Activated naive CD4-positive, alpha-beta T cell treated with anti-CD3 and anti-CD28 coated beads, Interleukin-2, amount 10 ng/mL, durations not matched to agents 7 days and 5 days (primary cell): ENCODE measurements at places on chromosomes 13 and 19.

- no peak for DNase-seq
Observed at GRCh38 chr19:51749979-51750378, 1.7 kb downstream of the FPR1 start.

- DNase-seq: peak; percentile 78
Observed at GRCh38 chr19:12669270-12670158, 2.9 kb downstream of the WDR83 start.

DNA sequence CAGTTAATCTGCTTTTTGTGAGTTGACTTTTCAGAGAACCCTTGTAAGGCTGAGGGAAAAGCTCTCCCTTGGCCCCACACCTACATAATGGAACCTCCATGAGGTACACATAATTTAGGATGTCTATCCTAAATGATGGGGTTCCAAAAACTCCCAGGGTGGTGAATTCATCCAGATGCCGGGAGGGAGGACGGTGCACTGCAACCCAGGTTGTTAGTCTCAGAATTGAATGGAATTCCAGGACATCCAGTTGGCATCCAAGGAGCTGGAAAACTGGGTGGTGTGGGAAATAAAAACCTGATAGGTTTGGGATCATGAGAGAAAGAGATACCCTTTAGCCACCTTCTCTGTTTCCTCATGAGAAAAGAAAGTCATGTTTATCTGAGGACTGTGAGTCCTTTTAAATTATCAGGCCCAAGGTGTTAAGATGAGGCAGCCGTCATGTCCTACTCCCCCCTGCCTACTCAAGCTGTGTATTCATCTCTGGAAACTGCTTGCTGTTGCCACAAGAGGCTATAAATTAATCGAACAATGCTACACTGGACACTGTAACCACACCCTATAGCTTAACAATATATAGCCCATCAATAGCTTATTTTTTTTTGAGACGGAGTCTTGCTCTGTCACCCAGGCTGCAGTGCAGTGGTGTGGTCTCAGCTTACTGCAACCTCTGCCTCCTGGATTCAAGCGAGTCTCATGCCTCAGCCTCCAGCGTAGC lies 49.5 kb downstream of the C13orf46 start:
- peak; percentile 16 for DNase-seq

GRCh38 chr19:14519860-14520407 lies 1.7 kb upstream of the DNAJB1 start:
- no peak for DNase-seq

DNA sequence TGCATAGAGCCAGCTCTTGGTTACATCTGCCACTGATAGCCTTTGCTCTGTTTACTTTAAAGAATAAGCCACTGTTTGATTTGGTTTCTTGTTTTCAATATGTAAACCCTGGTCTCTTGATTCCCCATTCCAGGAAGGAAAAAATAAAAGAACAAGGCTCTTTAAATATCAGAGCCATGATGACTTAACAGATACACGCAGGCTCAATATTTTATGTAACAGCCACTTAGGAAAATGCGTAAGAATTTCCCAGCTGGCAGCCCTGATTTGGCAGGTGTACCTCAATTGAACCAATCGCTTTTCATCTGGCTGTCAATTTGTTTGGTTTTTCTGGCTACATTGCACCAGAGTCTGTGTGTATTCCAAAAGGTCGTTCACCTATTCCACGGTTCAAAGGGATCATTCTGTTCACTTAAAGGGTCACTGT lies 65.6 kb downstream of the IRS2 start:
- DNase-seq: no peak

DNA sequence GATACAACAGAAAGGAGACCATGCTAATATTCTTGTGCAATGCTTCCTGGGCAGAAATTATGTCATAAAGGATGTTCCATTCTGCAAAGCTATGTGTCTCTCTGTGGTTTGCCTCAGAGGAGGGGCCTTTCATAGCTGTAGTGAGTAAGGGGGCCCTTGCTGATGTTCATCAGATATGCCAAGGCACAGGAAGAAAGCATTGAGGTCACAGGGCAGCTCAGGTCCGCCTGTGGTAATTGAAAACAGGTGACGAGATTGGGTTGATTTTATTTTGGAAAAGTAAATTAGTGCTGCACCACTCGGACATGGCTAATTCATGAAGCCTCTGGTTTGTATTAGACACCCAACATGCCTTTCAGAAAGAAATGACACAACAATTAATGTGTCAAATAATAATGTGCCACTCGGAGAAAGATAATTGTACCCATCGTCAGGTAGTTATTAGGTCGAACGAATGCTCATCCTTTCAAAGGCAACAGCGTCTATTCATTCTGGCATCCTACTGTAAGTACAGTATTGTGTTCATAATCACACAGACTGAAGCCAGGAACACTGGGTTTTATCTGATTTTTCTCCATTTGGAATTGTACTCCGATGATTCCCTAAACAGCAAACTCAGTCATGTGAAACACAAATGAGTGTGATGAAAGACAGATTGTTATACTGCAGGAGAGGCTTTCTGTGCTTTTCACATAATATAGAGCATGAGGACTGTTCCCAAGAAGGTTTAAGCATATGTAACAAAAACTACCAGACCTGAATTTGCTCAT lies 421.6 kb upstream of the KLF12 start:
- DNase-seq: no peak

DNA sequence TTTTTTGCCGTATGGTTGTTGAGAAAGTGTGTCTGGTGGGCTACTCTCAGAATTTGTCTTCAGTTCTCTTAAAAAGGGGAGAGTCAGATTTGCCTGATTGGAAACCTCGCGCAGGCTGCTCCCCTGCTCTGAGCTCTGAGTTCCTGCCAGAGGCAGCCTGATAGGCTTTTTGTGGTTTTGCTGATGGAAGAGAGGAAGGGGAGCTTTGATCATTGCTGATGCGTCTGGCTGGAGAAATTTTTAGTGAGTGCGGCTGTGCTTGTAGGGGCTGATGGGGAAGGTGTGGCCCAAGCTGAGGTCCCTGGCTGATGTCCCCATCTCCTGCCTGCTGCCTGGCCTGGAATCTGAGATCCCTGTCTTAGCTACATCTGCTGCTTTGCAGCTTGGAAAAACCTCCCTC lies 2.8 kb downstream of the CHST8 start:
- DNase-seq: no peak

GRCh38 chr19:55702131-55702627 lies 27.2 kb downstream of the EPN1 start:
- DNase-seq: no peak

DNA sequence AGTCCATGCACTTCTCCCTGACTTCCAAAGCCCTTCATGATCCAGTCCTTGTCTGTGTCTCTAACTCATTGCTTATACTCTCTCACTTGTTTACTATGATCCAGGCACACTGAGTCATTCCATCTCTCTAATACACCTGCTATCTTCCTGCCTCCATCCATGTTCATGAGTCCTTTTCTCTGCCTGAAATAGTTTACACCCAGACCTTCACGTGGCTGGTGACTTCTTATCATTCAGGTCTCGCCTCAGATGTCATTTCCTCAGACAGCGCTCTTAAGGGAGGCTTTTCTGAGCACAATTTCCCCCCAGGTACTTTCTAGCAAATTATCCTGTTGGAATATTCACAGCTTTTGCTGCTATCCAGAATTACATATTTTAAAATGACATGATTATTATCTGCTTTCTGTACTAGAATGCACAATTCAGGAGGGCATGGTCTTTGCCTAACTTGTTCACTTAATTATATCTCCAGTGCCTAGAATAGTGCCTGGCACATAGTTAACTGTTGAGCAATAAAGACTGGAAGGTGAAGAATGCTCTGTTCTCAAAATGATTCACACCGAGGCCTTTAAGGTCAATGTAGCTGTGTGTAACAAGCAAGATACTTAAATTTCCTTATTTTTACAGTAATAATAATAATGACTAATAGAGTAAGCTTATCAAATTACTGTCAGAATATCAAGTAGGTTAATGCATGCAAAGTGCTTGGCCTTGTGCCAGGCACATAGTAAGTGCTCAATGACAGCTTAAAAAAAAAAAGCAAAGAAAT lies 183.7 kb upstream of the SPRY2 start:
- no peak for DNase-seq

GRCh38 chr19:18488838-18489626 lies 32.8 kb downstream of the ELL start:
- DNase-seq: peak; percentile 42

DNA sequence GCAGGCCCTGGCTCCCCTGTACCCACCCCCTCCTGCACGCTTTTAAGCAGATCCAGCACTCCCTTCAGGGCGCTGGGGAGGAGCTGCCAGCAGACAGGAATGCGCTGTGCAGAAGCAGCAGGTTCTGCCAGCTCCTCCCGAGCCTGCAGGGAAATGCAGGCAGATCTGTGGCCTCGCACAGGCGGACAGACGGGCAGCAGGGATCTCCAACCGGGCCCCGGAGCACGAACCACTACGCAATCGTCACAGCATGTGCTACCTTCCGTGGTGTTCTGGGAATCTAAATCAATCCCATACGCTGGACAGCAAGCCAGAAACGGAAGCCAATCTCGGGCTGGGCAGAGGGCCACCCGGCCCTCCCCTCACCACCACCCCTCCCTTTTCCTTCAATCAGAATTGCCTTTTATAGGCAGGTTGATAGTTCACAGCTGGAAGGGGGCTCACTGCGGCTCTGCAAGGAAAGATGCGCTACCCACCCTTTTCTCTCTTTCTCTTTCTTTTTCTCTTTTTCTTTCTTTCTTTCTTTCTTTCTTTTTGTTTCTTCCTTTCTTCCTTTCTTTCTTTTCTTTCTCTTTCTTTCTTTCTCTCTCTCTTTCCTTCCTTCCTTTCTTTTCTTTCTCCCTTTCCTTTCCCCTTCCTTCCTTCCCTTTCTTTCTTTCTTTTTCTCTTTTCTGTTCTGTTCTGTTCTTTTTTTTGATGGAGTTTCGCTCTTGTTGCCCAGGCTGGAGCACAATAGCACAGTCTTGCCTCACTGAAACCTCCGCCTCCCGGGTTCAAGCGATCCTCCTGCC lies 99.9 kb downstream of the GNG7 start:
- DNase-seq: no peak

DNA sequence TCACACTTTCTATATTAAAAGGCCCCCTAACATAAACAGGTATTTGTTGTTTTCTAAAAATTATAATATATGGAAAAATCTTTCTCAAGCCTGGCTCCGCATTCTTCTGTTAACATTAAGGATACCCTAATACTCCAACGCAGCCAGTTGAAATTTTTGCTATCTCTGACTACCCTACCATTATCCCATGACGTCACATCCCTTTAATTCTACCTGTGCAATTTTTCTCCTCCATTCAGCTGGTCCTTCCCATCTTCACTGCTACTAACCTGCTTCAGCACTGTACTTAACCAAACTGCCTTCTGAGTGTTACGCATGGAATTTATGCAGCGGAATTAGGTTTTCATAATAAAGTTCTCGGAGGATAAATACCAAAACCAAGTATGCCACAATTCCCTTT lies 1.0 kb downstream of the MRPS31 start:
- DNase-seq: no peak

DNA sequence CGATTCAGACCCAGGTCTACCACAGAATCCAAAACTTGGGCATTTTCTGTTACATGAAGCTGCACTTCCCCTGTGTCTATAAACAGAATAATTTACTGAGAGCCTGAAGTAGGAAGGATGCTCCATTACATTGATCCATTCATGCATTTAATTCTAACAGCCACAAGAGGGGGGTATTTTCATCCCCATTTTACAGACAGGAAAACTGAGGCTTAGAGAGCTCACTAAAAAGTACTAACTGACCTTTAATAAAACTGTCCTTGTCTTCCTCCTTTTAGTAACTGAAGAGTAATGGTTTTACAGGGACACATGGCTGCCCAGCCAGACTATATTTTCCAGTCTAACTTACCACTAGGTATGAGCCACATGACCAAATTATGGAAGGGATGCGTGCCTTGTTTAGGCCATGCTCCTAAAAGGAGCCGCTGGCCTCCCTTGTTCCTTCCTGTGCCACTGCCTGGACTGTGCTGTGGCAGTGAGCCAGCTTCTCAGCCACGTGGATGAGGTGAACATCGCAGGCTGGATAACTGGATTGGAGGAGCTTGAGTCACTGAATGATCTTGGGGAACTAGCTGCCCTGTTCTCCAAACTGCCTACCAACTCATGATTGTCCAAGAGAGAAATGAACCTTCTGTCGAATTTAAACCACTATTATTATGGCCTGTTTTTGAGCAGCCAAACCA lies 108.3 kb downstream of the DOCK9 start:
- DNase-seq: no peak

DNA sequence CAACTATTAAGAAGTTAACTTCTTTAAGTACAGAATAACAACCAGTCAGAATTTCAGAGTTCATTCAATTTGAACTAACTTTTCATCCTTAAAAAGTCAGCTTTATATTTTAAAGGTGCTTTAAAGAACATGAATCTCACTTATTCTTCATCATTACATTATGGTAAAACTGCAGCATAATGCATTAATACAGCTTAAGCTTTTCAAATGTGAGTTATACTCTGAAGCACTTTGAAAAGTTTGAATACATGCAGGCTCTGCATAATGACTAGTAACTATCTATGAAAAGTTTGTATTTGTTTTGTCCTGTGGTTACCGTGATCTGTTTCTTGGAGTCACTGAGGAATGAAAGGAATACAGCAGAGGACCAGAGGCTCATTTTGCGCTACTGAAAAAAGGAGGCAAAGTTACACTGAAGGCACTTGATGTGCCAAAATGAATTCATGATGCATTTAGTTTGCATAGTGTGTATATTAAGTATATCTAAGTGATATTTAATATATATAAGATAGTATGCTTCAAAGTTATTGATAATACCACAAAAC lies 4.1 kb downstream of the PCDH17 start:
- DNase-seq: no peak

DNA sequence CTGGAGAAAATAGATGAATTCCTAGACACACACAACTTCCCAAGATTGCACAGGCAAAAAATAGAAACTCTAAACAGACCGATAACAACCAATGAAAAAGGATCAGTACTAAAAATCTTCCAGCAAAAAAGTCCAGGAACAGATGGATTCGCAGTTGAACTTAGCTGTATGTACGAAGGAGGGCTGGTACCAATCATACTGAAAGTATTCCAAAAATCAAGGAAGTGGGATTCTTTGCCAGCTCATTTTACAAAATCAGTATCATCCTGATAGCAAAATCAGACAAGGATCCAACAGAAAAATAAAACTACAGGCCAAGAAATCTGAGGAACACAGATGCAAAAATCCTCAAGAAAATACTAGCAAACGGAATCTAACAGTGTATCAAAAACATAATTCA lies 6.5 kb upstream of the LILRB2 start:
- no peak for DNase-seq

- DNase-seq: no peak
Observed at GRCh38 chr19:3045885-3046697, 16.2 kb downstream of the TLE5 start.

GRCh38 chr19:46404055-46404752 lies 9.2 kb downstream of the CCDC8 start:
- no peak for DNase-seq

GRCh38 chr13:99972190-99972731 lies 694 bp upstream of the ZIC5 start:
- no peak for DNase-seq
